NK-92 treated with Interleukin-12 subunit alpha and Interleukin-12 subunit beta, amount 100 ng/mL, for 24 hours (cell line): ENCODE measurements at places on chromosomes 1 and 21.

DNA sequence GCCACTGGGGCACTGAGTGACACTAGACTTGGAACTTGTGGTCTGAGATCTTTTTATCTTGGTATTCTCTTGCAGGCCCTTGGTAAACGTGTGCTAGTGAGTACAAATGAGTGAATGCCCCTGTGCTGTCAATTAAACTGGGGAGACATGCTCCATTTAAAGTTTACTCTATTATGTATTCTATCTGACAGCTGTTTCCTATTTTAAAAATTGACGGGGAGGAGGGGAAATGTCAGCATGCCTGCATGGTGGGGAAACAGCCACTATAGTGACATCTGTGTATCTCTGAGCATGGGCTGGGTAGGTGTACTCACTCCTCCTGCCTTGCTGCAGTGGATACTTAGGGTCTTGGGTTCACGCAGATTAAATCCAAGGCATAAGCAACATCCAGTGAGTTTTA, 59.0 kb upstream of the IKBKE start:
- DNase-seq = no peak

GRCh38 chr1:77540501-77541161, 141.8 kb downstream of the ZZZ3 start:
- DNase-seq = no peak

DNA sequence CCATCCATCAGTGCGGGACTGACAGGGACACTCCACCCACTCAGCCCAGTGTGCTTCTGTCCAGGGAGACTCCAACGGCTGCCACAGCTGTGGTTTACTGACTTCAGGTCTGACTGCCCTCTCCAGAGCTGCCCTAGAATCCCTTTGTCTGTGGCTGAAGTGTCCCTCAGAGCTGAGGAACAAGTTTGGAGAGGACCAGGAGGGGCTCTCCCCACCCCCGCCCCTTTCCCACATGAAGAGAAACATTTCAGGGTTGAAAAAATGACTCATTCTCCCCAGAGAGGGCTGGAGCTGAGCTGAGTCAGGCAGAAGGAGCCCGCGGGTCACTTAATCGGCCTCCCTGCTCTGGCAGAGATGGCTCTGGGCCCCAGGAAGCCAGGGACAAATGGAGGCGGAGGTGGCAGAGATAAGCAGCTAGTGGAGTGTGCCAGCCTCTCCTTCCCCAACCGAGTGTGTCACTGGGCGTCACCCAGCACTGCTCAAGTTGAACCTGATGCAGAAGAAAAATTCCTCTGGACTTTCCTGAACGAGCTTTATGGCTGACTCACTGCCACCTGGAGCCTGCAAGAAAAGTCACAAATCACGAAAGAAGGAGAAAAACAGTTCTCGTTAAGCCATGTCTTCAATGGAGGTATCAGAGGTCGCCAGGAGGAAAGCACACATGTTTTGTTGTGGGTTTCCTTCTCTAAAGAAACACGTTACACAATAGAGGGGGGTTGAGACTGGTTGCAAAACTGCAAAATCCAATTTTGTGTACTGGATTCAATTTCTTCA, 34.3 kb upstream of the ECE1 start:
- DNase-seq = peak; percentile 48

DNA sequence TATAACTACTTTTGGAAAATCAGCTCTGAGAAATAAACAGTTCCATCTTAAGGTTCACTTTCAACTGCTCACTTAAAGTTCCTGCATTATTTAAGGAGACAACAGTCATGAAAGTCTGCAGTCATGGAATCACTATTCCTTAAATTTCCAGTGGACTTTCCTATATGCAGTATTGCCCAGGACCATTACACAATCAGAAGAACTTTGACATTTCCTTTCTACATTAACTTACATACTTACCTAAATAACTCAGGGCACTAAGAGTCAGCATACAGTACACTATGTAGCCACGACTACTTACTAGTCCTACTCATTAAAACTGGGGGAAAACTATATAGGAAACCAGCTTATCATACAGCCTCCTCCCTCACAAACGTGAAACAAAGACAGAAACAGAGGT, 220.1 kb downstream of the SLC45A1 start:
- DNase-seq = no peak

DNA sequence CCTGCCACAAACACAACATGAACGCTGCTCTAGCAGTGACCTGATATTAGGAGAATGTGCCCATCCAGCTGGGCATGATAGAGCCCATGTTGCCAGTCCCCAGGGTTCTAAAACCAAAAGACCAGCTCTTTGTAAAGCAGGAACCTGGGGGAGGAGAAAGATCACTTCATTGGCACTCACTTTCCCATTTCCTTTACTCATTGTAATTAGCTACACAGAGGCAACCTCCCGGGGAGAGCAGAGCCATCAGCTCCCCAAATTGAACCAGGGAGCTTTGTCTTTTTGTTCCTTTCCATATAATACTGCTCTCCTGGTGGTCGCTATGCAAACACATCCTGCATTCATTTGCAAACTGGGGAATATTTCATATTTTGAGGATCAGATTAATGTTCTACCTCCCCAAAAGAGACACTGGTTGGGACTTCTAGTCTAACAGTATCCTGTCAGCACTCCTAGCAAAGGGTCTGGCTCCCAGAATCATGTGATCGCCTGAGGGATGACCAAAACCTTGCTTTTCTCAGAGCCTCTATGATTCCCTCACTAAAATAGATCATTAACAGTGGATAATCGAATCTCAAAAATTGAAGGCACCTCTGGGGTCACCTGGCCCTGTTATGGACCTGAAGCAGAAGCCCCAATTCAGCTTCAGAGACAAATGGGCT, 76.7 kb upstream of the CD1D start:
- DNase-seq = no peak

GRCh38 chr1:71766748-71767147, 515.6 kb downstream of the NEGR1 start:
- DNase-seq = no peak

DNA sequence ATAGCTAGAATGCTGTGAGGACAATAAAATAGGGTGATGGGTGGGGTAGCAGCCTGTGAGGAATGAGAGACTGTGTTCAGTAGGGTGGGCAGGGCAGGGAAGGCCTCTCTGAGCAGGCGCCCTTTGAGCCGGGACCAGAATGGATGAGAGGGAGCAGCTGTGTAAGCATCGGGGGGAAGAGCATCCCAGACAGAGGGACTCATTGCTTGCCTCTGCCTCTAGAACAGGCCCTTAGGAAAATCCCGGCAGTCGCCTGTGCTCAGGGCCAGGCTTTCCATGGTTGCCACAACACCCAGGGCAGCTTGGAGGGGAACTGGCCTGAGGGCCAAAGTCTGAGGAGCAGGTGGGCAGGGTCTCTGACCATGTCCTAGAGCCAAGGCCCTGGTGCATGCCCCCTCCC, 774 bp downstream of the SLC2A7 start:
- DNase-seq = no peak

- no peak for DNase-seq
Measured at GRCh38 chr21:45322960-45323461, 35.3 kb upstream of the POFUT2 start.

DNA sequence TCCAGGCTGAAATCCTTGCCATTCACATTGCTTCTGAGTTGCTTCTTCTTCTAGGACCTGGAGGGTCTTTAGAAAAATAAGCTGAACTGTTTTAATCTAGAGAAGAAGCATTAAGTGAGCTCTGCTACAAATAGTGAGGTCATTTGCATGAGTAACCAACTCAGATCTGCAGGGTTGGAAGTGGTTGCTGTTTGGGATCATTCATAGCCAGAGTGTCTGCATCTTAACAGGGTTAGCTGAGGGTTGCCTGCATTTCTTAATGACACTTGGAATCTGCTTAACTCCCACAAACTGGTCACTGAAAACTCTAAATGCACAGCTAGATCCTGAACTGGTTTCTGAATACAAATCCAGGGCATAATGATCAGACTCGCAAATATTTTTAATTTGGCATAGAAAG, 9.9 kb downstream of the CNIH3 start:
- DNase-seq = no peak

GRCh38 chr1:85048296-85049064, at the start of gene MCOLN3:
TSS of gene MCOLN3 (minus strand) at chr1:85048500. CDS start at chr1:85045360, 3,140 bp downstream.
- DNase-seq = no peak

GRCh38 chr21:32135401-32136363, 143.2 kb downstream of the MIS18A start:
- no peak for DNase-seq

DNA sequence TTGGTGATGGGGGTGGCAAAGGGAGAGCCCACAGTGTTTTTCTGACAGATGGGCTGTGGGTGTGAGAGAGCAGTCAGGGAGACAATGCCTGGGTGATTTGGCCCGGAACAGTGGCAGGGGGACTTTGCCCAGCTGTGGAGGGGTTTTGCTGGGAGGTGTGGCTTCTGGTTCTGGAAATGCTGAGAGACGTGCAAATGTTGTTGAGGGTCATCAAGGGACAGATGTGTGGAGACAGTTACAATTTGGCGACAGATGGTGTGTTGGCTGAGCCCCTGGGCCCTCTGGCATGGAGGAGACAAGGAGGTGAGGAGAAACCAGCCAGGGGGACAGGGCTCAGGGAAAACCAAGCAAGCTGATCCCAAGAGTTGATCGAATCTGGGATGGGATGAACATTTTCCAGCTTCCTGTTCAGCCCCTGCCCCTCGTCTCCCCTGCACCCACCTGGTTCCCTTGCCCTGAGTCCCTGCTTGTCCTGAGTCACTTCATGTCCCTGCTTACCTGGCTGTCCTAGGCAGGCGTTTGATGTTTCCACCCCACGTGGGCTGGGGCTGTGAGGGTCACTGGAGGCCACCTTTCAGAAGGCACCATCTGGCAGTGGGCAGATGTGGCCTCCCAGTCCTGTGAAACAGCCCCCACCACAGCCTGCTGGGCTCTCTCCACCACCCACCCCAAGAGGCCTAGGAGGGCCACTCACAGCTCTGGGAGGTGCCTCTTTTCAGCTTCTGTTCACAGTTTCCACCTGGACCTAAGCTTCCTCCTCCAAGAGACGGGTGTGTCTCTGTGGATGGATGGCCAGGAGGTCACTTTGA, 15.8 kb upstream of the ZNF678 start:
- DNase-seq = no peak

GRCh38 chr1:15323989-15324868, 77.2 kb downstream of the FHAD1 start:
- DNase-seq = no peak

DNA sequence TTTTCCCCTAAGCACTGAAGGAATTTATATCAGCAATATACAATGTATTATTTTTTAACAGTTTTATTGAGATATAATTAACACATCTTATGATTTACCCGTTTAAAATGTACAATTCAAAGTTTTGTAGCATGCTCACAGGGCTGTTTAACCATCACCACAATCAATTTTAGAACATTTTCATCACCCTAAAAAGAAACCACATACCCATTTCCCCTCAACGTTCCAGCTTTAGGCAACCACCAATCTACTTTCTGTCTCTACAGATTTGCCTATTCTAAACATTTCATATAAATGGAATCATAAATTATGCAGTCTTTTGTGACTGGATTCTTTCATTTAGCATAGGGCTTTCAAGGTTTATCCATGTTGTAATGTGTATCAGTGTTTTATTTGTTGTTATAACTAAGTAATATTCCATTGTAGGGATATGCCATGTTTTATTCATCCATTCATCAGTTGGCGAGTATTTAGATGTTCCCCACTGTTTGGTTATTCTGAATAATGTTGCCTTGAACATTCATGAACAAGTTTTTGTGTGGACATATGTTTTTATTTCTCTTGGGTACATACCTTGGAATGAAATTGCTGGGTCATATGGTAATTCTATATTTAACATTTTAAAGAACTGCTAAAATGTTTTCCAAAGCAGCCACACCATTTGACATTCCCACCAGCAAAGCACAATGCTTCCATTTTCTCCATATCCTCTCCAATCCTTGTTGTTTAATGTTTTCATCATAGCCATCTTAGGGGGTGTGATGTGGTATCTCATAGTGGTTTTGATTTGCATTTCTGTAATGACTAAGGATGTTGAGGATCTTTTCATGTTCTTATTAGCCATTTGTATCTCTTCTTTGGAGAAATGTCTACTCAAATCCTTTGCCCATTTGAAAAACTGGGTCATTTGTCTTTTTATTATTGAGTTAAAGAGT, 188.5 kb downstream of the TM2D1 start:
- no peak for DNase-seq

- DNase-seq = no peak
Measured at GRCh38 chr21:43332861-43333297, 94.1 kb downstream of the SIK1 start.

GRCh38 chr1:161001525-161001924, 19.4 kb downstream of the F11R start:
- DNase-seq = no peak

DNA sequence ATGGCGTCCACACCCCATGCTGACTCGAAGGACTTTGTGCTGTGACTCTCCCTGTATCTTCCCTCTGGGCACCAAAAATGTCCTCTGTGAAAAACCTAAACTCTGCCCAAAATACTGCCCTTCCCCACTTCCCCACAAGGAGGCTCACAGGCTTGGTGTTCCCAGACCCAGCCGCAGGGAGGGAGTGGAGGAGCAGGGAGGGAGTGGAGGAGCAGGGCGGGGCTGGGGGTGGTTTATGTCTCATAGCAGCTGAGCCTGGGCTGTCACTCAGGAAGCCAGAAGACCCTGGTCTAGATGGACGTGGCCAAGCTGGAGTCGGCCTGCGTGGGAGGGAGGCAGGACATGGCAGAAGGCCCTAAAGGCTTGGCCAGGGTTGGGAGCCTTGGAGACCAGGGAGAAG, 461.7 kb downstream of the PTPRU start:
- DNase-seq = no peak
